Stimulated activated CD8-positive, alpha-beta memory T cell treated with anti-CD3 and anti-CD28 coated beads, Interleukin-7, amount 100 ng/mL, for 4 hours (primary cell): ENCODE measurements at places on chromosomes 3 and 15.

- DNase-seq = no peak
Measured at GRCh38 chr15:89101302-89102193, 13.3 kb downstream of the ABHD2 start.

GRCh38 chr3:160851629-160852210 is 95.7 kb downstream of the PPM1L start:
- DNase-seq = no peak

DNA sequence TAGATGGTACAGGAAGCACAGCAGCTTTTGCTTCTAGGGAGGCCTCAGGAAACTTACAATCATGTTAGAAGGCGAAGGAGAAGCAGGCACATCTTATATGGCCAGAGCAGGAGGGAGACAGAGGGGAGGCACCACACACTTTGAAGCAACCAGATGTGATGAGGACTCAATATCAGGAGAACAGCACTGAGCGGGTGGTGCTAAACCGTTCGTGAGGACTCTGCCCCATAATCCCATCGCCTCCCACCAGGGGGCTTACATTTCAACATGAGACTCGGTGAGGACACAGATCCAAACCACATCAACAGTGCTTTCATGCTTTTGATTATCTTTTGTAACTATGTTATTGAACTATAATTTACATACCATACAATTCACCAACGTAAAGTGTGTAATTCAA is 7.6 kb upstream of the TMEM44 start:
- no peak for DNase-seq

GRCh38 chr3:97954228-97954827 is 17.9 kb downstream of the RIOX2 start:
- no peak for DNase-seq
